ENCODE measurements at places on chromosomes 7 and 10.

- DNase-seq = no peak
Observed at GRCh38 chr10:68471063-68471585, 649 bp downstream of the DNA2 start.

- no peak for DNase-seq
Observed at GRCh38 chr7:45979275-45980180, 58.5 kb upstream of the IGFBP3 start.

DNA sequence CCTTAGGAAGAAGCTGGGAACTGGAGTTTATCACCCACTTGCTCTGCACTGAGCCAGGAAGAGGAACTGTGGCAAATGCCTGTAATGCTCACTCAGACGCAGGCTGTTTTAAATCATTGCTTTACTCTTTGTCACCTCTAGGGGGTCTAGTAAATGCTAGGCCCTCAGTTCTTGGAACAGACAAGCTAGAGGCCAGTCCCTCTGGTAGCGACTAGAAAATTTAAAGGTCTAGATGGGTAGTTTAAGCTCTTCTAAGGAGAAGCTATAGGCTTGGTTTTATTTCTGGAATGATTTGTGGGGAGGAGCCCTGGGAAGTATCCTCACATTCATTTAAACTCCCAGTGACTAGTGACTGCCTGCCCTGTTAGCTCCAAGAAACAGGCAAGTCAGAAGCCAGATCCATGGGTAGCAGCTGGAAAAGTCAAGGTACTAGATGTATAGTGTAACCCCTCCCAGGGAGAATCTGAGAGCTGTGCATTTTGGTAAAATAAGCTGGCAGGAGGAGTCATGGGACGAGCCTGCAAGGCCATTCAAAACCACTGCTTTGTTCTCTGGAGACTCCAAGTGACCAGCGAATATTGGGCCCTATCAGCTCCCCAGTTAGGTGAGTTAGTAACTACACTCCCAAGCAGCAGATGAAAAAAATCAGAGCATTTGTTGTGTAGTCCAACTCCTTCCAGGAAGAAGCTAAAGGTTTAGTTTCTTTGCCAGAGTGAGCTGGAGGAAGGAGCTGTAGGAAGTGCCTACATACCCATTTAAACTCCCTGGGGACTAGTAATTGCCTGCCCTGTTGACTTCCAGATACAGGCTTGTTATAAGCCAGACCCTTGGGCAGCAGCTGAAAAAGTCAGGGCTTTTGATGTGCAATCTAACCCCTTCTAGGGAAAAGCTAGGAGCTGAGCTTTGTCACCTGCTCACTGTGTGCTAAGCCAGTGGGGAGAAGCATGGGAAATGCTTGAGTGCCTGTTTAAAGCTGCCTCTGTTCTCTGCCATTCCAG is 68.9 kb downstream of the DYNC1I1 start:
- no peak for DNase-seq

GRCh38 chr10:131444286-131444685 is 132.8 kb upstream of the TCERG1L start:
- no peak for DNase-seq

DNA sequence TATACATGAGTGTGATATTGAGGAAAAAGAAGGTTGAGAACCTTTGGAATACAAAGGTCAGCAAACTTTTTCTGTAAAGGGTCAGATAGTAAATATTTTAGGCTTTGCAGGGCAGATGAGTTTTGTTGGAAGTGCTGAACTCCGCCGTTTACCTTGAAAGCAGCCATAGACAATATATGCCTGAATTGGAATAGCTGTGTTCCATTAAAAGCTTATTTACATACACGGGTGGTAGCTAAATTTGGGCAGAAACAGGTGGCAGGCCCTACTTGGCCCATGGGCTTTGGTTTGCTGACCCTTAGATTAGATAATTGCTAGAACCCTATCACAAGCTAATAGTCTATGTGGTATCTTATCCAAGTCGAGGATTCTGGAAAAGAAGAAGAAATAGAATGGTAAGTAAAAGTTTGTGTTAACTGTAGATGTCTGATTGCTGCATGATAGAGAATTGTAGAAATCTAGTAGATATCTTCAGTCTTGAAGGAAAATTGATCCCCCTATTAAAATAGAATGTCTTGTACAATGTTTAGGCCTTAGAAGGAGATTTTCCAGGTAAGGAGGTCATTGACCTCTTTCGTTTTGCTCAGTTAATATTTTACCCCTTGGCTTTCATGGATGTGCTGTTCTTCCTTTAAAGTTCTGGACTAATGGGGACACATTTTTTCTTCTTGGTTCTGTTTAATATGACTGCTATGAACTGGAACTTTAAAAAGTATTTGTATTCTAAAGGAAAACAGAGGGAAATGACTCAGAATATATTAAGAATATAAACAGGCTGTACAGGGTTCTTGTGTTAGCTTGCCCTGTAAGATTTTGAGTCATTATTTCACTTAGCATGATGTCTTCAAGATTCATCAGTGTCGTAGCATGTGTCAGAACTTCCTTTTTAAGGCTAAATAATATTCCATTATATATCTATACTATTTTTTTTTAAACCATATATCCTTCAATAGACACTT is 8.0 kb downstream of the RBM33 start:
- DNase-seq = no peak
